HFFc6 (cell line): ENCODE measurements at places on chromosomes 5 and 9.

GRCh38 chr5:117327511-117327910, 752.9 kb upstream of the SEMA6A start:
- DNase-seq, result no peak

DNA sequence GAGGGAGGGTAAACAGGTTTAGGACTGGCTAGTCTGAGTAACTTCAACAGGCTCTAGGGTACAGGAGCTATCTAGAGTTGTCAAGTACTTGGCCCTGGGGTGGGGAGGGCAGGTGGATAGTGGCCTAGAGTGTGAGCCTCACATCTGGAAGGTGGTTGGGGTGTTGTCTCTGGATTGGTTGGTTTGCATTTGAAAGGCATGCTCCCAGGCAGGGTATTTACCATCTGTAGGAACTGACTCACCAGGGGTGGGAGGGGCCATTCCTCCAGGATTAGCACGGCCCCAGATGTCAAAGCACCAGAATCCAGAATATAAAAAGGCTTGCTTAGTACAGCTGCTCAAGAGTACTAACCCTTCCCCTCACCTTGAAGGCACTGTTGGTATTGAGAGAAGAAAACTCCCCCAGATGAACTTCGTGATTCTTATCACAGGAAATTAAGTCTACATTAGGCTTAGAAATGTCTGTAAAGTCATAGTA, 193.3 kb downstream of the NTRK2 start:
- peak; percentile 46 for DNase-seq

DNA sequence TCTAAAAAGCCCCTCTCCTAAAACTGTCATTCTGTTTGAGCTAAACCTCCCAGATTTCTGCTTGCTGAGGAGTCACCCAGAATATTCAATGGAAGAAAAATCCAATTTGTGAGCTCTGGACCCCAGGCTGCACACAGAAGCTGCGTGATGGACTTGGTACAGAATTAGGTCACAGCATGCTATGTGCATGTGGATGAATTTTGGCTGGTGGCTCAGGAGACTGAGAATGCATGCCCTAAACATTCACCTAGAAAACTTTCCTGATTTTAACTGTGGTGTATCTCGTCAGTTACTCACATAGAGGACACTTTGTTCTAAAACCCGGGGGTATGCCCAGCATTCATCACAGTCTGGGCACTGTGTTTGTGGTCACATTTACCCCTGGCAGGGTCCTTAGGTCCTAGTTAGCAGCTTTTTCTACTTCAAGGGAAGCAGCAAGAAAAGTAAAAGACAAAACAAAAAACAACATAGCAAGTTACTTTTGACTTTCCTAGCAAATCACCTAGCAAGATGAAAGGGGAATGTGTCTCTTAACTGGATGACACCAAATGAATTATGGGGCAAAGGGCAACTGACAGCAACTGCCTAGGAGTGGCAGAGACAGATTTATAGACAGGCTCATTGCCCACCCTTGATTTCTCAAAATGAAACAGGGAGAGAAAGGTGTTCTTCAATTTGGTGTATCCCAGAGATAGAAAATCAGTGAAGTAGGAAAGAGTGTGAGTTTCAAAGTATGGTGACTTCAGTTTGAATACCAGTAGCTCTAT, 8.3 kb upstream of the SHROOM1 start:
- DNase-seq, result no peak

- DNase-seq, result no peak
Observed at GRCh38 chr9:113997610-113998009, 80.5 kb downstream of the AMBP start.

- DNase-seq, result no peak
Observed at GRCh38 chr9:4936277-4936676, 48.8 kb upstream of the JAK2 start.

DNA sequence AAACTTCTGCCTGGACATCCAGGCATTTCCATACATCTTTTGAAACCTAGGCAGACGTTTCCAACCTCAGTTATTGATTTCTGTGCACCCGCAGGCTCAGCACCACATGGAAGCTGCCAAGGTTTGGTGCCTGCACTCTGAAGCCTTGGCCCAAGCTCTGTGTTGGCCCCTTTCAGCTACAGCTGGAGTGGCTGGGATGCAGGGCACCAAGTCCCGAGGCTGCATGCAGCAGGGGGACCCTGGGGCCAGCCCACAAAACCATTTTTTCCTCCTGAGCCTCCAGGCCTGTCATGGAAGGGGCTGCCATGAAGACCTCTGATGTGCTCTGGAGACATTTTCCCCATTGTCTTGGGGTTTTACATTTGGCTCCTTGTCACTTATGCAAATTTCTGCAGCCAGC, 49.9 kb downstream of the NFX1 start:
- no peak for DNase-seq

- no peak for DNase-seq
Observed at GRCh38 chr5:55096182-55096581, 6.3 kb upstream of the GZMA start.

- DNase-seq, result no peak
Observed at GRCh38 chr5:11905206-11905605, 960 bp upstream of the CTNND2 start.

DNA sequence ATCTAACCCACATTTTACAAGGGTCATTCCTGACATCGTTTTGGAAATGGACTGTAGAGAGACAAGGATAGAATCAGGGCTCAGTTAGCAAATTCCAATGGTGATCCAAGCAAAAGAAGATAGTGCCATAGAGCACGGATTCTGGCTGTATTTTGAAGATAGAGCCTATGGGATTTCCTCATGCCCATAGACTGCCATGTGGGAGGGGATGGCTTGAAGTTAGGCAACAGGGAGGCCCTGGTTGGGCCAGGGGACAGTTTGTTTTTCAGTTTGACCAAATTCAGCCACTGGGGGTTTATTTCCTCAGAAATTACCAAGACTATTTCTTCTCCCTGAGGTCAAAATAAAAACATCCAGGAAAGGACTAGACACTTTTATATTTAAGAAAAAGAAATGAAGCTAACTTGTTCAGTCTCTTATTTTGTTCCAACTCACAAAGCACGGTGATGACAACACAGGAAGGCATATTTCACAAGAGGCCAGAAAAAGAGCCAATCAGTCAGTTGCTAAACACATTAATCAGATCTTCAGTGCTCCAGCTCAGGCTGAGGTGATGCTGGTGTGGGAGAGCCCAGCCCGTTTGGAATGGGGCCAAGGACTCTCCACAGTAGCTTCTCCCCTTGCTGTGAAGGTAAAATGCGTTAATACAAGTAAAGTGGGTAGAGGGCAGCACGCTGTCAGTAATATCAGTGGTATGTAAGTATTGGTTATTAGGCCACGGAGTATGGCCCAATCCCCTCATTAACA, 4.4 kb upstream of the DCTN4 start:
- peak; percentile 41 for DNase-seq

GRCh38 chr9:36632892-36633291, 60.2 kb downstream of the MELK start:
- peak; percentile 23 for DNase-seq

DNA sequence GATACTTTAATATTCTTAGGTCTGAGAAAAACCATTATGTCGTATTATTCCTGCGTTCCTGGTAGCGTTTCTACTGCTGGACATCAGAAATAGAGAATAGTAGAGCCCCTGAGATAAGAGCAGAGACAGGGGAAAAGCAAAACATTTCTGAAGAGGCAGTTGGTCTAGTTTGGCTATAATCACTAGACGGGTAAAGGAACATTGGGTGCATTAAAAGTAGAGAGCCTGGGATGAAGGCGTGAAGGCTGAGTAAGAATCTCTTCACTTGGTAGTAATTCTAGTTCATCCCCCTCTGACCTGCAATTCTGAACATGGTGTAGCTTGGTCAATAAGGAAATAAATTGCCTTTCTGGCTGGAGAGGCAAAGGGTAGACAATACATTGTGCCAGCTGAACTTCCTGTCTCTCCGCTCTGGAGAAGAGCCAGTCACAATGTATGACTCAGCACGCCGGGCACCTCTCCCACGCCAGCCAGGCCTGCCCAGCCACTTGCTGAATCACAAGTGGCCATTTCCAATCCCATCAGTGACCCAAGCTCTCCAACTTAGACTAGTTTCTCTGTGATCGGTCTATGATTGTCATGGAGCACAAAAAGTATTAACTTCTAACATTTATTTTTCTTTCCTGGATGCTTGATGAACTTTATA, 75.4 kb downstream of the STK32A start:
- DNase-seq, result peak; percentile 59

DNA sequence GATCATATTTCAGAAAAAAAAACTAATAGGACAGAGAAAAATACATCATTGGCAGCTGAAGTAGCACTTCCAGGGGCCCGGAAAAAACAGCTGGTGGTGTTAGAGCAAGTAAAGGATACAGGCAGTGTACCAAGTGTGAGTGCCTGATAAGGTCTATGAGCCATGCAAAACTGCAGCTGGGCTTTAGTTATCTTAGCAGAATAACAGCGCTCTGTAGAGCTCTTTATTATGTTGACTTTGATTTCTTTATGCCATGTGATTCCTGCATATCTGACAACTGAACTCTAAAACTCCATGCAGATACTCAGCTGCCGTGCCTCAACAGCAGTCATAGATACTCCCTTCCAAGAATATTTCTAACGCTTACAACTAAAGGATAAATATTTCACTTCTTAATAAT, 119.5 kb downstream of the CAAP1 start:
- no peak for DNase-seq

GRCh38 chr5:31880449-31880848, 241.5 kb downstream of the PDZD2 start:
- DNase-seq, result no peak

DNA sequence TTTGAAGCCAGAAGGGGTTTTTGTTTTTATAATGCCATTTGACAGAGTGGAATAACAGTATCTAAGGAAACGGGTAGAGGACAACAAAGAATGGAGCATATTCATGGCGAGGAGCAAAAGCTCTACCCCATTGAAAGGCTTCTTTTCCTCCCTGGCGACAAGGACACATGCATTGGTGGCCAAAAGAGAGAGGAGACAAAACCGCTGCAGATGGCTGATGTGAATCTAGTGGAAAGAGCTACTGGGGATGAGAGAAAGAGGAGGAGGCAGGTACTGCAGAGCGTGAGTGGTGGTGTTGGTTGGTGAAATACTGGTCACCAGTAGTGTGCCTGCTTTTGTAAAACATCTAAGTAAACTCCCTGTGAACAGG, 491 bp downstream of the APC start:
- peak; percentile 19 for DNase-seq

- no peak for DNase-seq
Observed at GRCh38 chr9:77595426-77596095, 52.6 kb downstream of the GNA14 start.

DNA sequence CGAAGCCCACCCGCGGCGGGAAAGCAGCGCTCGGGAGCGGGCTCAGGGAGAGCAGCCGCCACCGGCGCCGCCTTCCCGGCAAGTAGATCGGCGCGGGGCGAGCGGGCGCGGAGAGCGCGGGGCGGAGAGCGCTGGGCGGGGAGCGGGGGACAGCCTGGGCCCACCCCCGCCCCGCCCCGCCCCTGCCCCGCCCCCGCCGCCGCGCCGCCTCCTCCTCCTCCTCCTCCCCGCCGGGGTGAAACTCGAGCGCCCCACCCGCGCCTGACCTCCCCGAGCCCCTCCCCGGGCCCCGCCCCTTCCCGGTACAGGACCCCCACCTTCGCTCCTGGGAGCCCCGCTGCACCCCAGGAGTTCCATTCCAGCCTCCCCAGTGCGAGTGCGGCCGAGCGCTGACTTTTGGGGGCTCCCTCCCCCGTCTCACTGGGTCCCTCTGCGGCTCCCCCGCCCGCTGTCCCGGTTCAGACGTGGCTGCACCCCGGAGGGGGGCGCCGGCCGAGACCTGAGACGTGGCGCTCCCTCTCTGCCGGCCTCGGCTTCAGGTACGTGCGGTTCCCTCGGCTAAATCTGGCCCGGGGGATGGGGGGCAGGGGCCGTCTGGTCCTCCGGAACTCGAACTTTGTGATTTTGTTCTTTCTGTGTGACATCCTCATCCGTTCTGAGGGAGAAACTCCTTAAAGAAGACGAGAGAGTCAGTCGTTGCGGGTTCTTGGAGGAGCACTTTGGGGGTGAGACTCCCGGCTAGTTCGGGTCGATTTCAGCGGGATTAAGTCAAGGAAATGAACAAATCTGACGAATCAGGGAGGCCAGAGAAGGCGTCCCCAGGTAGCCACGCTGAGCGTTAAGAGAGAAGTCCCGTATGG, at the start of gene SEMA5A:
SEMA5A (minus strand) TSS at position 84 of the 860 bp plus-strand sequence. CDS start 166,129 bp downstream, outside the sequence.
- peak; percentile 61 for DNase-seq

DNA sequence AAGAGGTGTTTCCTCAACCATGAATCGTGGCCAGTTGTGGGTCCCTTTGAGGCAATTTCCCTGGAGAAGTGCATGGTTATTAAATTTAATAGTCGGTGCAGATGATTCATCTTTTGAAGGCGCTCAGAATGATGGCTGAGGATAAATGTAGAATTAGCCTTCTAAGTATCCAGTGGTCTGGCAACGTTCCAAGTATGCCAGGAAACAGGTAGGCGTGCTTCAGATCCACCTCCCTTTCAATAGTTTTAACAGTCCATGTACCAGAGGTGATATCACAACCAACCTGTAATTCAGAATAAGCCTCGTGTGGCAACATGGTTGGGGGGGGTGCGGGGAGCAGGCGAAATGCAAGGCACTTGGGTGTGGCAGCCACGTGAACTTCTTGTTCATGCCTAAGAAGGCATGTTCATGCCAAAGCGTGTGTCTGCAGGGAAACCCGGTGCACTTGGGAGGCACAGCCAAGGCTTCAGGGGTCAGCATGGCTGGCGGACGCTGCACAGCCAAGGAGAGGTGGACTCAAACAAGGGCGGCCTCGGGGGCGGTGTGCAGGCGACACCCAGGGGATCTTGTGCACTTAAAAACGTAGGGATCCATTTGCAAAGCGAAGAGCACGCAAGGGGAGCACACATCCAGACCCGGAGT, 5.2 kb upstream of the NKD2 start:
- DNase-seq, result no peak

DNA sequence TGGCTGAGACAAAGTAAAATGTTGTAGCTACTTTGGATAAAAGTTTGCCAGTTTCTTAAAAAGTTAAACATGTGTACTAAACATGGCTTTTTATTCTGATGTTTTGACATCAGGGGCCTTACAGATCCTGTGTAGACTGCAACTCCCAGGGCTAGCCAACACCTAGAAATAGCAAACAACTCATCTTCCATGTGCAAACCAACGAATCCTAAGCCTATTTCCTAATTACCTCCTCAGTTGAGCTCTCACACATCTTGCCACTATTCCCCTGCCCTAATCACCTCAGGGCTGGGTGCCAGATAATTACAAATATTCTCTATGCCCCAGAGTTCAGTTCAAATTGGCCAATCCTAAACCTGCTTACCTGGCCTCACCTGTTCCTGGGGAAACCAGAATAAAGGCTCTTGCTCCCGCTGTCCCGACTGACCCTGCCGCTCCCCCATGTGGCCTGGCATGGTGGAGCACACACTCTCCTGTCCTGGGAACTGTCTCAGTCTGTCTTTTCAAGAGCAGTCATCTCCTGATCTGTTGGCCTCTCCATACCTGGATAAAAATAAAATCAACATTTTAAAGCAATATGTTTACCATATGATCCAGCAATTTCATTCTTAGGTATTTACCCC, 37.1 kb upstream of the FAM169A start:
- no peak for DNase-seq

- DNase-seq, result no peak
Observed at GRCh38 chr5:158553962-158554336, 545.8 kb downstream of the EBF1 start.

- DNase-seq, result peak; percentile 24
Observed at GRCh38 chr9:131395157-131396098, 1.5 kb downstream of the PRRC2B start.
